ENCODE measurements at places on chromosomes 4 and X. TPM values are rescaled to one million over a fixed set of nuclear protein-coding genes. Genes with fewer than 3 reads are reported as not detected.

The NXF2B gene
- total RNA-seq: 0.02 TPM

The USP26 gene
- total RNA-seq: not detected

The GAB3 gene
- total RNA-seq: 15.6 TPM

The OTC gene
- not detected for total RNA-seq

The HSFX3 gene
- total RNA-seq: not detected

The NKAP gene
- 3.3 TPM for total RNA-seq

The CLGN gene
- total RNA-seq: 7.4 TPM

The ZNF157 gene
- 0.05 TPM for total RNA-seq

The FAAH2 gene
- total RNA-seq: 0.17 TPM

The FAM47A gene
- not detected for total RNA-seq

The CTAG1B gene
- total RNA-seq: not detected

The AMBN gene
- not detected for total RNA-seq

The NUDT10 gene
- total RNA-seq: not detected

The AKAP14 gene
- not detected for total RNA-seq

The STOX2 gene
- total RNA-seq: under 0.01 TPM

The SLC6A14 gene
- total RNA-seq: not detected

The ATP1B4 gene
- total RNA-seq: not detected

The SPANXB1 gene
- total RNA-seq: 87.1 TPM

The TNMD gene
- total RNA-seq: not detected

The ZCCHC18 gene
- total RNA-seq: 1.7 TPM

The SULT1B1 gene
- not detected for total RNA-seq

The ABCG2 gene
- 11.9 TPM for total RNA-seq

The NCAPG gene
- total RNA-seq: 51.7 TPM

The ZIC3 gene
- not detected for total RNA-seq

The SPATA18 gene
- not detected for total RNA-seq

The CFAP99 gene
- total RNA-seq: 0.42 TPM

The PDLIM3 gene
- total RNA-seq: 7.4 TPM

The CFAP47 gene
- total RNA-seq: 0.05 TPM

The PPP1R3F gene
- 5.6 TPM for total RNA-seq

The BRS3 gene
- total RNA-seq: not detected

The PABPC1L2B gene
- not detected for total RNA-seq

The MAGEA11 gene
- total RNA-seq: 0.42 TPM

The MAGEH1 gene
- 45.3 TPM for total RNA-seq

The WDFY3 gene
- total RNA-seq: 12.2 TPM

The F9 gene
- total RNA-seq: not detected

The TEX13C gene
- not detected for total RNA-seq

The CITED1 gene
- total RNA-seq: not detected

Measured in M059J (cell line).